NB4 (cell line): ENCODE measurements at places on chromosomes 6 and 20.

- DNase-seq: peak; percentile 35
Observed at GRCh38 chr20:58482416-58482815, 32.8 kb downstream of the APCDD1L start.

GRCh38 chr6:157569543-157569942 is 188.6 kb downstream of the ZDHHC14 start:
- DNase-seq: no peak

- peak; percentile 85 for DNase-seq
Observed at GRCh38 chr6:35725721-35726438, 11.0 kb upstream of the ARMC12 start.

DNA sequence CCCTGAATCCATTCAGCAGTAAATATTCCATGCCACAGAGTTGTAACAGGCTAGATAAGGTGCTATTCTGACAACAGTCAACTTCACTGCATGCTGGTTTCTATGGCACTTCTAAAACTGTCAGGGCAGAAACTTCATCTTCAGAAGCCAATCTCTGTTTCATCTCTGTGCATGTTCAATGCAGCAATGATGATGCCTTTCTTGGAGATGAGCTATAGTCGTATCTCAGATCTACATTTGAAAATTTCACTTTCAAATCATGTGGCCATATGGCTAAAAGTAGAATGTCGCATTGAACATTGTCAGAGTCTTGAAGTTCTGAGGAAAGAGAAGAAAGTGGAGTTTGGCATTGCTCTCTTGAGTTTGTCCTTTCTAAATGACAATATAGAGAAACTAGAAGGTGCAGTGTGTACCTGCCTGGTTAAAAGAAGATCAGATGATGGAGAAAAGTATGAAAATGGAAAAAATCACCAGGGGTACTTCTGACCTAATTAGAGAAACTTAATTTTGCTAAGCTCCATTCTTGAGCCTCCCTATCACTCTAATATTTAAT is 49.0 kb upstream of the VSTM2L start:
- DNase-seq: no peak

- DNase-seq: peak; percentile 93
Observed at GRCh38 chr6:14921170-14921569, 324.7 kb upstream of the JARID2 start.

DNA sequence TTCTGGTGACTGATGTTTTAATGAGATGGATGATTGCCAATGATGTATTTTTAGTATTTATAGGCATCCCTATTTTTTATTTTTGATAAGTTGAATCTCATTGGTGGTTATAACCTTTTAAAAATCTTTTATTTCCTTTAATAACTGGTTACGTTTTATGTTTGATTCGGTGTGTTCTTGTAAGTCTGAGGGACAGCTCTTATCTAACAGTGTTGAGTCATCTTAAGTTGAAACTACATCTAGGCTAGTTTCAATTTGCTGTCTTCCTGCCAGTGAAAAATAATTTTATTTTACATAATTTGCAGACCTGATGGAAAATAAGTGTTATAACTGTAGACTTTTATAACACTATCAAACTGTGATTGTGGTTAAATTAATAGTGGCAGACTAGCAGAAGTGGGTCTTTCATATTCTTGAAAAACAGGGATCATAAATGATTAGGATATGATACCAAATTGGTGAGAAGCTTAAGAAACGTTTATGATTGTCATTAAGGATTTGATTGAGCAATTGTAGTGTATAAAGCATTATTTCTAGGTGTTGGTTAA is 4.6 kb downstream of the AFDN start:
- DNase-seq: no peak

GRCh38 chr20:32320305-32320704 is 37.8 kb upstream of the ASXL1 start:
- DNase-seq: no peak

GRCh38 chr20:62924442-62925075 is 1.7 kb downstream of the DIDO1 start:
- peak; percentile 51 for DNase-seq

- DNase-seq: no peak
Observed at GRCh38 chr6:160085226-160085625, 36.4 kb upstream of the SLC22A1 start.

- DNase-seq: peak; percentile 58
Observed at GRCh38 chr6:28719275-28719940, 193.7 kb downstream of the GPX5 start.

- DNase-seq: peak; percentile 85
Observed at GRCh38 chr6:166775180-166775922, 148.3 kb upstream of the RPS6KA2 start.

DNA sequence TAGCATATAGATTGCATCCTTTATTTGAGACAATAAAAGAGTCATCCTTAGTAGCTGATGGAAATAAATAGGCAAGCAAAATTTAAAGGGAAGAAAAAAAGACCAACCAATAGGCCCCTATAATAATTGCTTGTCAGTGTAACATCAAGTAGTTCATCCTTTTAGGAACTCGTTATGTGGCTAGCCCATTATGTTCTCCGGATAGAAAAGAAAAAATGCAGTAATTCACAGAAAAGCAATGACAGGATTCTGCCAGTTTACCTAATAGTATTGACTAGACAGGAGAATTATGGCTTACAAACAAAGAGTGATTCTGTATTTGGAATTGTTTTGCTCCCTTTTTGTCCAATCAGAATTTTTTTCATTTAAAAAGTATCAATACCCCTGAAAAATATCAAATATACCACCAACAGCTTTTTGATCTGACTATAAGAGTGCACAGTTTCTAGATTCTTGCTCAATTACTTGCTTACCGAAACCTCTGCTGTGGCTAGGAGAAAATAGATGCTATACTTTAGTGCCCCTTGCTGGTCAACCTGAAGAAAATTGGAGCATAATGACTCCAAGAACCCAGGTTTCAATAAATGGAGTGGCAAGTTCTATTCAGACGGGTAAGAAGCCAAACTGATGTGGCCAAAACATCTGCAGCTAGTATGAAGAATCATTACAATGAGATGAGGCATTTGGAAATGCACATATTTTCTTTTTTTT is 91.5 kb upstream of the SASH1 start:
- DNase-seq: peak; percentile 59

- no peak for DNase-seq
Observed at GRCh38 chr6:169490246-169490641, 211.6 kb downstream of the WDR27 start.

- no peak for DNase-seq
Observed at GRCh38 chr6:36109092-36109491, 21.2 kb upstream of the MAPK13 start.

DNA sequence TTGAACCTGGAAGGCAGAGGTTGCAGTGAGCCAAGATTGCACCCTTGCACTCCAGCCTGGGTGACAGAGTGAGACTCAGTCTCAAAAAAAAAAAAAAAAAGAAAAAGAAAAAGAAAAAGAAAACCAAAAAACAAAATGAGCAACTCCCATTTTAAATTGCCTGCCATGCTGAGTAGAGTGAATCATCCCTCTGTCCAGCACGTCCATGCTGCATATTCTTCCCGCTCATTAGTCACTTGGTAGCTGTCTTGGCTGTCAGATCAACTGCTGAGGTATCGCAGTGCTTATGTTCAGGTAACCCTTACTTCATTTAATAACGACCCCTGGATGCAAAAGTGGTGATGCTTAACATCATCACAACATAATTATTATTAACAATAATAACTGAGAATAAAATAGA is 72.6 kb upstream of the RNF24 start:
- no peak for DNase-seq

DNA sequence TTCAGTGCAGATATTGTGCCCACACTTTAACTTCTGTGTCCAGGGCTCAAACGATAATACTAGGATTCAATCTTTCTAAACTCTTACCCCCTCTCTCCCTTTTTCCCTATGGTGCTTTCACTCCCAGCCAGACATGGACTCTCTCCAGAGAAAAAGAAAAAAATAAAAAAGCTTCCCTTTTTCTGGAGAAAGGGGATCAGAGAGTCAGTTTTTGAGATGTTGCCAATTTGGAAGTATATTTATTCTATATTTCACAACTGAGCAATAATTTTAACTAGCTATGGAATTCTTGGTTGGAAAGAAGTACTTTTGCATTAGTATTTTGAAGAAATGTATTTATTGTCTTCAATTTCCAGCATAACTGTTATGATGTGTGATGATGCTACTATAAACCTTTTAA is 72.2 kb upstream of the ZFP64 start:
- no peak for DNase-seq

DNA sequence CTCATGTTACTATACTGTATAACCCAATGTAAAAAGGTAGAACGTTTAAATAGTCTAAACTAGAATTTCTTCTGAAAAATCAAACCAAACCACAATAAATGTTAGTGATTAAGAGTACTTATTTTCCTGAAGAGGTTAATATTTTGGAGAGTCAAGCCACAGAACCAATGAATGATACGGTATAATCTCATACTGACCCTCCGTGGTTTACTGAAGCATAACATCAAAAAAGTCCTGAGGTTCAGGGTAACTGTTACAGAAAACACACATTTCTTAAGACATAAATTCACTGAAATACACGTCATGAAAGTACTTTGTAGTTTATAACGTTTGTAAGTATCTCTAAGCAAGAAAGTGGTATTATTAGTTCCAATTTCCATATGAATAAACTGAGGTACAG is 28.9 kb downstream of the ESF1 start:
- DNase-seq: no peak

DNA sequence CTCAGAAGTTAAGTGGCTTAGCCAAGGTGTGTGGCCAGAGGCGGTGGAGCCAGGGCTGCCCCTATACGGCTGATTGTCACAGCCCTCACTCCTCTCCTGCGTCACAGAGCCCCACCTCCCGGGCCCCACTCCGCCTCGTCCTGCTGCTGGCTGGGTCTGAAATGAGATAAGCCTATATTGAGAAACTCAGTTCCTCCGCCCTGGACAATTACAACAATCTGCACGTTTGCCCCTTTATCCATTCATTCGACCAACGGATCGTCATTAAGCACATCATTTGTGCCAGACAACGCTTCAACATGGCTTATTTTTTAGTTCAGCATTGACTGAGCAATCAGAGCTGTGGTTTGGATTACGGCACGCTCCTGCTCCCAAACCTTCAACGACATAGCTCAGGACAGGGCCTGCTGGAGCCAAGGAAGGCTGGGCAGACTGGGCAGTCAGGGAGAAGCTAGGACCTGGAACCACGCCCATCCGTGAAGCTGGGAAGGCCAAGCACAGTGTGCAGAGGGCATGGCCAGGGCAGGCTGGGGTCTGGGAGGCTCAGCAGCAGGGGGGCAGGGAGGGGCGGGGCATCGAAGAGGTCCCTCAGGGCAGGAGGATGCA is 16.6 kb upstream of the EZR start:
- no peak for DNase-seq

DNA sequence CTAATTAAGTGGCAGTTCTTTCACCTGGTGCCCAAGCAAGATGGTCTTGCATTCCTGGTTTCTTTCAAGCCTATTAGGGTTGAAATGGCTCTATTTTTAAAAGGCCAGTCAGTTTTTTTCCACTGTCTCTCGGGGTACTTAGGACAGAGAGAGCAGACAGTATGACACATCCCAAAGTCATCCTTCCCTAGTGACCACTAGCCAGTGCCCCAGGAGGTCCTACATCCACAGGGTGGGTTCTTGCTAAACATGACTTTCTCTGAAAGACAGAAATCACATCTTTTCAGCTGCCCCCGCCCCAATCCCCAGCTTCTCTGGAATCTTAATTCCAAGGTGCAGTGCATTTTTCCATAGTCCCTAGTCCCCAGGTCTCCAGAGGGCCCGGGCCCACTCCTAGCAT is 192.4 kb downstream of the SLC24A3 start:
- no peak for DNase-seq

GRCh38 chr6:154792761-154793160 is 59.5 kb downstream of the SCAF8 start:
- DNase-seq: no peak

GRCh38 chr20:59443550-59443949 is 143.1 kb downstream of the EDN3 start:
- DNase-seq: no peak

GRCh38 chr6:148743476-148743875 is 3.4 kb upstream of the UST start:
- no peak for DNase-seq

DNA sequence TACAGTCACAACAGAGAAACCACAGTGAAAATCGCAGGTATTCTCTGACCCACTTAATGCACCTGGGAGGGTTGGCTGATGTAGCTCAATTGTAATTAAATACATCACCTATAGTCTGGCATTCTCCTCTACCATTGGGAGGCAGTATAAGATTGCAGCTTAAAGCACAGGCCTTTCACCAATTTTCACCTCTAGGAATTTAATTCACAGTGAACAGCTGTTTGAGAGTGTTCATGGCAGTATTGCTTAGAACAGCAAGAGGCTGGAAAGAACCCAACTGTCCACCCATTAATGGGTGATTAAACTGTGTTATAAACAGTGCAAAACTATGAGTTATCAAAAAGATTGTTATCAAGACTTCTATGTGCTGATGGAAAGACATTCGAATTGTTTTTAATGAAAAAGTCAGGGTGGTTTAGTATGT is 2.0 kb downstream of the EDEM2 start:
- DNase-seq: peak; percentile 72

DNA sequence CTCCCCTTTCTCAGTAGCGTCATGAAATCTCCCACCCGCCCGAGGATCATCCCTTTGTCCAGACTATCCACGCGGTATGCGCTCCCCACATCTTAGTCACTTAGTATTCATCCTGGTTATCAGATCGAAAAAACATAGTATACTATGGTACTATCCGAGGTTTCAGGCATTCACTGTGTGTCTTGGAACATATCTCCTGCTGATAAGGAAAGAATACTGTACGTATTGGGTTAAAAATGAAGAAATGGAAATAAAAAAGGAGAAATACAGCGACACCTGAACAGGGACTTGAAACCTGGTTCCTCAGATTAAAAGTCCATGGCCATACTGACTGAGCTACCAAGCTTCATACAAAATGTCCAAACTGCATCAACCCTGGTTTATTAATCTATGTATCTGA is 14.0 kb downstream of the HMGN4 start:
- DNase-seq: no peak

DNA sequence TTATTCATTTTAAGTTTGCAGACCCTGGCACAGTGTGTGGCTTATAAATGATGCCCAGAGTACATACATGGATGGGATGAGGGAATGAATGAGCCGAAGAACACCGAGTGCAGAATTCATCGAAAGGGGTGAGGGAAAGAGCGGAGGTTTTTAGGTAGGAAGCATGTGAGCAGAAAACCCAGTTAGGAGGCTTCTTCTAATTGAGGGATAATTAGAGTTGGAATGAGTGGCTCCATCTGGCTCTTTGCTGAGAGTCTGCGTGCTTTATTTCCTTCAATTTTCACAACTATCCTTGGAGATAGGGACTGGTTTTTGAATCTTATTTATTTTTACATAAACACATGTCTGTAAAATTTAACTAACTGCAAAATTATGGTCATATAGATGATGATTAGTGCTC is 150.7 kb downstream of the DOK5 start:
- no peak for DNase-seq

- DNase-seq: no peak
Observed at GRCh38 chr6:108193131-108193530, 27.3 kb downstream of the NR2E1 start.
